ENCODE measurements at places on chromosomes 12 and 14. TPM values are rescaled to one million over a fixed set of nuclear protein-coding genes. Genes with fewer than 3 reads are reported as not detected.
A peak's percentile ranks its signal among the peaks of the same experiment; 100 is the strongest.

GRCh38 chr12:106429043-106429552, 71.5 kb downstream of the POLR3B start:
- no peaks in the 10 kb centered on the region for H3K27me3 ChIP-seq
- H3K36me3 ChIP-seq = no peaks in the 10 kb centered on the region
- H3K4me1 ChIP-seq = peaks cover 17% of the 10 kb centered on the region
- H3K4me3 ChIP-seq = no peak overlapping the region
- no peak for DNase-seq
- no peak overlapping the region for H3K27ac ChIP-seq

DNA sequence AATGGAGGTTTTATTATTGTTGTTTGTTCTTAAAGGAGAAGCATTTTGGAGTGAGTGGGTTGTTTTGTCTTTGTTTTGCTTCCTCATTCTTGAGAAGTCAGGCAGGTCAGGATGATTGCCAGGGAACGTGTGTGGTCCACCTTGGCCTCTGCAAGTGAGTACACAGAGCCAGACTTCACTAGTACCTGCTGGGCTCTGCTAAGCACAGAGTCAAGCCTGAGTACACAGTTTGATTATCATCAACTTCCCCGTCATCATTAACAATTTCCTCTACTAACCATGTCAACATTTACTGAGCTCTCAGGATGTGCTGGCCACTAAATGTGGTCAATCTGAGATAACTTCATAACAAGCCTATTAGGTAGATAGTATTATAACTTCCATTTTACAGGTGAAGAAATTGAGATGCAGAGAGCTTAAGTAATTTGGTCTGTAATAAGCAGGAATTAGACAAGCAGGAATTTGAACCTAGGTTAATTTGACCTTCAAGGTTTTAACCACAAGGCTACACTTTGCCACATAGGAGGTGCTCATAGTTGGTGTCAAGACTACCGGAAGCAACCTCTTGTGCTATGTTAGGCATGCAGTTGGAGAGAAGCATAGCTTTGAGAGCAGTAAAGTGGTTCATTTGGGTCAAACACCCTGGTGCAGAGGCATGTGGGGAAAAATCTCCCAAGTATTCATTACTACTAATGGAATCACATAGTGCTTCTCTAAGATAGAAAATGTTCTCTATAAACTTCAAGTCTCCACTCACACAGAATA, 178.3 kb downstream of the NUAK1 start:
- DNase-seq = no peak
- H3K36me3 ChIP-seq = no peaks in the 10 kb centered on the region
- no peaks in the 10 kb centered on the region for H3K27me3 ChIP-seq
- no peak overlapping the region for H3K27ac ChIP-seq
- H3K4me3 ChIP-seq = no peak overlapping the region

DNA sequence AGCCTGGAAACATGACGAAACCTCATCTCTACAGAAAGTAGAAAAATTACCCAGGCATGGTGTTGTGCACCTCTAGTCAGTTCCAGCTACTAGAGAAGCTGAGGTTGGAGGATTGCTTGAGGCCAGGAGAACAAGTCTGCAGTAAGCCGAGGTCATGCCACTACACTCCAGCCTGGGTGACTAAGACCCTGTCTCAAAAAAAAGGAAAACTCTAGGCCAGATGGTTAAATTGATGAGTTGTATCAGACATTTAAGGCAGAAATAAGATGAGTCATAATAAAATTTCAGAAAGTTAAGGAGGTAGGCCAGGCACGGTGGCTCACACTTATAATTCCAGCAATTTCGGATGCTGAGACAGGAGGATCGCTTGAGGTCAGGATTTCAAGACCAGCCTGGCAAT, 10.7 kb downstream of the EIF2S1 start:
- DNase-seq = no peak
- H3K4me3 ChIP-seq = no peak overlapping the region
- H3K27ac ChIP-seq = no peak overlapping the region

DNA sequence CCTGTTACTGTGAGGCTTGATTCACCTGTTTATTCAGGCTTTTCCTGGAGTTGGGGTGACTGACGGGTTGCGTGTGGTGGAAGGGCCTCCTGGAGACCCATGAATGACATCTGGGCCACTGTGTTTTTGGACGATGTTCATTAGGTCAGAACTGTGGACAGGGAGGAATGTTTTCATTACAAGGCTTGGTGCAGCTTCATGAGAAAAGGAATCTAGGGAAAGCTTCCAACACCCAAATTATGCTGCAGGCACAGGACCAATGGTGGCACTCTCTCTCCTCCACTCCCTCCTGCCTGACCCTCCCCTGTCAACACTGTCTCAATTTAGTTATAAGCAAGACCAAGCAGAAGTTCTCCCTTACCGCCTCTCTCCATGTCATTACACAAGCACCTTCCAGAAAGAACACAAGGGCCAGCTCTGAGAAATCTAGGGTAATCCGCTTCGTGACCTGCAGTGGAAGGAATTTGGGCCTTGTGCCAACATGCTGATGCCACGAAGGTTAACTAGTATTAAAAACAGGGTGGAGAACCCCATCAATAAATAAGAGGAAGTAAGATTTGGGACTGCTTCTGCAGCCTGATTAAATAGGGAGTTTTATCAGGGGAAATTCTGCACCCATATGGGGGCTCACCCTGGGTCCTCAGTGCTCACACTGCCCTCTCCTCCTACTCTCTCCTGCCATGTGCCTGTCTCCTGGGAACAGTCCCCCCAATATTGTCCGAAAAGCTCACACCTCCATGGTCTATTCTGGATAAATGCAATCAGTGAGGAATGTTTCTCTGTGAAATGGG, 200.3 kb downstream of the KTN1 start:
- peak; percentile 17 for DNase-seq
- H3K27ac ChIP-seq = no peak overlapping the region
- no peaks in the 10 kb centered on the region for H3K36me3 ChIP-seq
- H3K4me1 ChIP-seq = peaks cover 6% of the 10 kb centered on the region
- no peak overlapping the region for H3K4me3 ChIP-seq

DNA sequence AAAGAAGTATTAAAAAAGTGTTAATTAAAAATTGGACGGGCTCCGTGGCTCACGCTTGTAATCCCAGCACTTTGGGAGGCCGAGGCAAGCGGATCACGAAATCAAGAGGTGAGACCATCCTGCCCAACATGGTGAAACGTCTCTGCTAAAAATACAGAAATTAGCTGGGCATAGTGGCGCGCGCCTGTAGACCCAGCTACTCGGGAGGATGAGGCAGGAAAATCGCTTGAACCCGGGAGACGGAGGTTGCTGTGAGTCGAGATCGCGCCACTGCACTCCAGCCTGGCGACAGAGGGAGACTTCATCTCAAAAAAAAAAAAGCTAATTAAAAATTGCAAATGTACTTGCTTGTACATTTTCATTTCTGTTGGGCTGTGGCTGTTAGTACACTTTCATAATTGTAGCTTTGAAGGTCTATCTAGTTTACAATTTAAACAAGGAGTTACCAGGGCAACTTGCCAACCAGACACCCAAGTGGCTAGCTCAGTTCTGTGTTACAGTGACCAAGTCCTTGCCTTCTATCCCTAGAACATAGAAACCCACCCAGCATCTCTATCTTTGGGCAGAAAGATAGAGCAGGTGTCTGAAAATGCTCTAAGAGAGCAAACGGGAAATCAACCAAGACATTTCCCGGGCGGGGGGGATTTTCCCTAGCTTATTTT, 1.2 kb downstream of the COA8 start:
- peak overlapping the region; percentile 89 for H3K4me3 ChIP-seq
- peaks cover 55% of the 10 kb centered on the region for H3K4me1 ChIP-seq
- DNase-seq = no peak
- no peaks in the 10 kb centered on the region for H3K27me3 ChIP-seq
- peaks cover 18% of the 10 kb centered on the region for H3K36me3 ChIP-seq

GRCh38 chr14:36717363-36717762, 55.7 kb downstream of the PAX9 start:
- H3K27me3 ChIP-seq = no peaks in the 10 kb centered on the region
- no peak overlapping the region for H3K27ac ChIP-seq
- H3K36me3 ChIP-seq = no peaks in the 10 kb centered on the region

GRCh38 chr12:133129368-133130037, 571 bp downstream of the ZNF891 start:
- H3K4me1 ChIP-seq = peaks cover 10% of the 10 kb centered on the region
- peaks cover 71% of the 10 kb centered on the region for H3K36me3 ChIP-seq
- peak overlapping the region; percentile 93 for H3K4me3 ChIP-seq
- peak overlapping the region; percentile 88 for H3K27ac ChIP-seq
- peak; percentile 1 for DNase-seq

DNA sequence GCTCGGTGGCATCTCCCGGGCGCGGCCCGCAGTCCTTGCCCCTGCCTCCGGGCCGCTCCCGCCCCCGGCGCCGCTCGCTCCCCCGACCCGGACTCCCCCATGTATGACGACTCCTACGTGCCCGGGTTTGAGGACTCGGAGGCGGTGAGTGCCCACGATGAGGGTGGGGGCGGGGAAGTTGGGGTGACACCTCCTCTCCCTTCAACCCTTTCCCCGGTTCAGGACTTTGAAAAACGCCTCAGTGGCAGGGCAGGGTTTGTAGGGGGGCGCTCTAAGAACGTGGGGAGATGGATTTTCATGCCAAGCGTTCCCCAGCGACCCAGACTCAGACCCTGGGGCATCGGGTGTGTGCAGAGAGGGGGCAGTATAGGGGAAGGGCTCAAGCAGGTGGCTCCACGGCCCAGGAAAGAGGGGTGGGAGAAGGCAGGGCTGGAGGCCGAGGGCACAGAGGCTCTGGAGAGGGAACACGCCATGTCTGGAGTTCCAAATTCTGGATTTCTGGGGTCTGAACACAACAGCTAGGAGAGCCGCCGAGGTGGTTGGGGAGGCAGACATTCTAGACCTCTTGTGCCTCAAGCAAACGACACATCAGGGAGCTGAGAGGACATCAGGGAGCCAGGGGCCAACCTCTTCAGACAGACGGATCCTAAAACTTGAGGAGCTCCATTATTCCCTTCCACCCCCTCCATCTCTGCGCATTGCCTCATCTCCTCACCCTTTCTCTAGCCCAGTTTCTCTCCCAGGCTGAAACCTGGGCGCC, 715 bp downstream of the CACNB3 start:
- H3K4me1 ChIP-seq = peaks cover 32% of the 10 kb centered on the region
- H3K4me3 ChIP-seq = peak overlapping the region; percentile 69
- H3K27ac ChIP-seq = no peak overlapping the region
- no peaks in the 10 kb centered on the region for H3K36me3 ChIP-seq
- DNase-seq = no peak
- H3K27me3 ChIP-seq = peaks cover 6% of the 10 kb centered on the region

NTF3 gene
- total RNA-seq = 0.18 TPM

GDF3 gene
- not detected for total RNA-seq

Data from gastrocnemius medialis (tissue), 4 donors.